COR-L47 (cell line): ENCODE measurements at places on chromosomes 7 and 10.

- no peak for DNase-seq
Measured at GRCh38 chr7:44767912-44768627, 19.4 kb downstream of the ZMIZ2 start.

GRCh38 chr10:104548090-104548489 lies 93.0 kb upstream of the SORCS3 start:
- DNase-seq = no peak

GRCh38 chr10:120453319-120453718 lies 3.7 kb upstream of the PLPP4 start:
- no peak for DNase-seq

- peak; percentile 46 for DNase-seq
Measured at GRCh38 chr7:10128748-10129147, 844.9 kb upstream of the PHF14 start.

DNA sequence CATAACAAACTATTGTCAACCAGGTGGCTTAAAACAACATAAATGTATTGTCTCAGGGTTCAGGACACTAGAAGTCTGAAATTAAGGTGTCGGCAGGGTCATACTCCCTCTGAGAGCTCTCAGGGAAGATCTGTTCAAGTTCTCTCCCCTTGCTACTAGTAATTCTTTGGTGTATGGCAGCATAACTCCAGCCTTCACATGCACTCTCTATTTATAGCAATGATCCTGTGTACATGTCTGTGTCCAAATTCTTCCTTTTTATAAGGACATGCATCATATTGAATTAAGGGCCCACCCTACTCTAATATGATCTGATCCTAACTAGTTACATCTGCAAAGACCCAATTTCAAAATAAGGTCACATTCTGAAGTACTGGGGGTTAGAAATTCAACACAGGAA lies 27.2 kb downstream of the CACNA2D1 start:
- no peak for DNase-seq

DNA sequence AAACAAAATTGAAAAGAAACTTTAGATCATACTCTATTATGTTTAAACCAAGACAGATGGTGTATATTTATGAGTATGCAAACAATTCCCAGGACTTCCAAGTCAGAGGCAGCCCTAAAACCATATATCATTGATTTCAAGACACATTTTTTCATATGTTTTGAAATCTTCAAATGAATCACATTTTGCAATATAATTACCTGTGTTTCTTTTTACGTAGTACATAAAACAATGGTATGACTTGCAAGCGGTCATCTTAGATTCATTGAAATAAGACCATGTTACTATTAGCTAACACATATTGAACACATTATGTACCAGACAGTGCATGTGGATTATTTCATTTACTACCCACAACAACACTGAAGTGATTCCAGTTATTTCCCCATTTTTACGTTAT lies 14.9 kb downstream of the SMURF1 start:
- no peak for DNase-seq

- DNase-seq = no peak
Measured at GRCh38 chr10:95819620-95820329, 63.8 kb downstream of the ENTPD1 start.

DNA sequence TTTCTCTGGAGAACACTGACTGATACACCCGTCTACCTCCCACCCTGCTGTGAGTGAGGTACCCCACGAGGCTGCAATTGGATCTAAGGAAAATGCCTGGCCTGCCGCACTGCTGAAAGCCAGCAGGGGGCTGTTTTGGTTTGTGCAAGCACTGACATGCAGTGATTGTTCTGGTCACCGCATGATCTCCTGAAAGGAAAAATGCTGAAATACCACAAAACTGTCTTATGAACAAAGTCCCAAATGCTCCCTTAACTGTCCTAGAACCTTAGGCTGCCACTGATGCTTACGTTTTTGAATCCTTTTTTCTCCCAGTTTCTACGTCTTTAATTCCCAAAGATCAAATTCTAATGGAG lies 132.7 kb downstream of the JCAD start:
- DNase-seq = peak; percentile 22

DNA sequence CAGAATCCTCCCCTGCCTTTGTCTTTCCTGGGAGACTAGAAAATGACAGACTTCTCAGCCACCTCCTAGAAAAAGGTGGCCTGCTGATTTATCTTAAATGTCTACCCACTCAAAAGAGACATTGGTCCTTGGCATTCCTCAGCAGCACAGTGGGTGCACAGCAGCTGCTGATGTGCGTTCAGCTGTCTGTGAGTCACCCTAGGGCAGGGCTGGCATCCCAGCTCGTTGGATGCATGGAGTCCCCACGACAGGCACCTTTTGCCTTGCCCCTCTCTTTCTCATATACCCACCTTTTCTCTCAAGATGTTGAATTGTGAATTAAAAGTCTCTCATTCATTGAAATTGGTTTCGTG lies 113.0 kb downstream of the DOCK1 start:
- DNase-seq = no peak

DNA sequence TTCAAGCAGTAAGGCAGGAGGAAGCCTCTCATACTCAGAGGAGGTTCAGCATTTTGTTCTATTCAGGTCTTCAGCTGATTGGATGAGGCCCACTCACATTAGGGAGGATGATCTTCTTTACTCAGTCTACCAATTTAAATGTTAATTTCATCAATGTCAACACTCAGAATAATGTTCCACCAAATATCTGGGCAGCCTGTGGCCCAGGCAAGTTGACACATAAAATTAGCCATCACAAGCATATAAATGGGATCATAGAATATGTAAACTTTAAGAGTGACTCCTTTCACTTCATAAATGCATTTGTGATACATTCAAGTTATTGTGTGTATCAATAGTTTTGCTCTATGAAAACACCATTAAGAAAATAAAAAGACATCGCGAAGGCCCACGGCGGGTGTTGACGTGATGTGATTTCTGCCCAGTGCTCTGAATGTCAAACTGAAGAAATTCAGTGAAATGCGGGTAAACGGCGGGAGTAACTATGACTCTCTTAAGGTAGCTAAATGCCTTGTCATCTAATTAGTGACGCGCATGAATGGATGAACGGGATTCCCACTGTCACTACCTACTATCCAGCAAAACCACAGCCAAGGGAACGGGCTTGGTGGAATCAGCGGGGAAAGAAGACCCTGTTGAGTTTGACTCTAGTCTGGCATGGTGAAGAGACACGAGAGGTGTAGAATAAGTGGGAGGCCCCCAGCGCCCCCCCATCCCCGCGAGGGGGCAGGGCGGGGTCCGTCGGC lies 536.1 kb upstream of the AUTS2 start:
- no peak for DNase-seq

DNA sequence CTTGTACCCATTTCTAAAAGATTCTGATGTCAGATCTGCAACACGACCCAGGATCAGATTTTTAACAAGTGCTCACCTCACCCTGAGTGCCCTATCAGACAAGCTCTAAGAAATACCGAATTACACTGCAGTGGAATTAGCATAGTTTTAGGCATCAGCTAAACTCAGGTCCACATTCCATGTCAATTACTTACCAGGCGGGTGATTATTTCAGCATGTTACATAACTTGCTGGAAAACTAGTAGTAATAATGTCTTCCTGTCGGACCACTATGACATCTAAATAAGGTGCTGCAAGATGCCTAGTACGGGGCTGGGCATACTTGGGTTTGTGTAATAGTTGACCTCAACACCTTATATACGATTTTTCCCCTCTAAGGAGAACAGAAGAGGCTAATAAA lies 21.0 kb downstream of the TRIL start:
- no peak for DNase-seq

GRCh38 chr7:138387755-138388475 lies 72.1 kb upstream of the TRIM24 start:
- no peak for DNase-seq

DNA sequence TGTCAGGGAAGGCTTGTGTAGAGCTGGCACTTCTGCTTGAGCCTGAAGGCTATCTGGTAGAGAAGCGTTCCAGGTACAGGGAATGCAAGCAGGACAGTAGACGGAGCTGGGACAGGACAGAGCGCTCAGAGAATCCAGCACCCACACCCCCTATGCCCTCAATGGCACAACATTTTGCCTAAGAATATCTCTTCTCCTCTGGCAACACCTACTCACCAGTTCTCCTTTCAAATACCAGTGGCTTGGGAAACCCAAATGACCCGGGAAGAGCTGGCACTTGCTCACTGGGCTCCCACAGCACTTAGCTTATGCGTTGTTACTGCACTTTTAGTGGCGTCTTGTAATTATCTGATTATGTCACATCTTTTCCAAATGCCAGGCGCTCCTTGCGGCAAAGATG lies 118.6 kb downstream of the RNF216 start:
- no peak for DNase-seq

- DNase-seq = peak; percentile 47
Measured at GRCh38 chr7:21261627-21262594, 166.0 kb upstream of the SP4 start.

DNA sequence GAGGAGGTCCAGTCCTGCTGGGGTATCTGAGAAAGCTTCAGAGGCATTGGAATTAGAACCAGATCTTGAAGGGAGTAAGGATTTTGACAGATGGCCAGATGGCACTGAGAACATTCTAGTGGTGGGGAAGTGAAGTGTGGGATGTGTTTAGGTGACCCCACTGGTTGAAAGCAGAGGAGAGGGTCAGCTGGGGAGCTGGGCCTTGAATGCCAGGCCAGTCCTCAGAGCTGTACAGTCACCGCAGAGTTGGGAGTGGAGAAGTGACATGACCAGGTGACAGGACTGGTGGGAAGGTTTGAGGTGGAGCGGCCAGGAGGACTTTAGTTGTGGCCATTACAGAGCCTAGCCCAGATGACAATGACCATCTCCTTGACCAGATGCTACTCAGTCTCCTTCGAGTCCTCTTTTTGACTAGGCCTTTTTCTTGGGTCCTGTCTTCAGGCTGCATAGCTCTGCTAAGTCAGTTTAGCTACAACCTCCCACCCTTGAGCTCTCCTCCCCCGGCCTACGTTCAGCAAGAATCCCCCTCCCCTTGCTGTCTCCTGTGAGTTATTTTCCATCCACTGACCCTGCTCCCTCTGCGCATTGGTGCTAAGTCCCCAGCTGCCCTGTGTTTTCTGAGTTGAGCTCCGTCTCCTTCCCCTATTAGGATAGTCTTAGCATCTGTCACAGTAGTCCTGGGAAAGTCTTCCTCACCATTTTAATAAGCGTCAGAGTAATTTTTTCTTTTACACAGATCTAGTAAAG lies 56.3 kb downstream of the CCNY start:
- no peak for DNase-seq

DNA sequence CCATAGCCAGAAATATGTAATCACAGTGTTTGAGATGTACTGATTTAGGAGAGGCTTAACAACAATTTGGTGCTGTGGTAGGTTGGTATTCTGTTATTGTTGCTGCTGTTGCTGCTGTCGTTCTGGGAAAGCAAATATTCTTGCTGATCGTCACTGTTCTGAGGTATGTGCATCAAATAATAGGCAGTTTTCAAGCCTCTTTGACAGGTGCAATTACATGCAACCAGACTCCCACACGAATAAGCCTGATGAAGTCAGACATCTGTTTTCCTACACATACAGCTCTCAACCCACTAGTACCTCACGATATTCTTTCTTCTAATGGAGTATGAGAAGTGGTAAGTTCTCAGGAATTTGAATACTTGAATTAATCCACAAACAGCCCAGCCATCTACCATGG lies 46.7 kb upstream of the NRG3 start:
- no peak for DNase-seq

DNA sequence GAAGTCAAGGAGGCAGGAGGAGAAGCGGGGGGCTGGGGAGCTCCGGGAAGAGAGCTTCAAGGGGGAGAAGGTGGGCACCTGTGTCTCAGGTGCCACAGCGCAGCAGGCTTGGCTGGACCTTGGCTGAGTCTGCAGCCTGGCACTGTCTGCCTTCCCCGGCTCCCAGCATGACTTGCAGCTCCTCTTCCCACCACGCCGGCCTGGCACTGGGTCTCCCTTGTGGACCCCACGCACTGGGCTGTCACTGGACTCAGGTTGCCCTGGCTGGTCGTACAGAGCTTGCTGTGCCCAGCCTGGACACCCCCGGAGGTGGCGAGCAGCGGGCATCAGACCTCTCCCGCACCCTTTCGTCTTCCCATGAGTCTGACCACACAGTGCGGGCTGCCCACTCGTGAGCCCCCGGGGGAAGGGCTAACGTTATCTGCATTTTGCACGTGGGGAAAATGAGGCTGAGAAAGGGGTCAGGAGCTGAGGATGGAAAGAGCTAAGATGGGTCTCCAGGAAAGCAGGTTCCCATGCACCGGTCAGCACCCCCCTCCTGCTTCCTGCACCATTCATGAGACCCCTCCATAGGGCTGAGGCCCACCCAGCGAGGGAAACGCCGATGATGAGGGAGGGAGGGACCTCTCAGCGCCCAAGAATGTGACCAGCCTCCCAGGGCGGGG lies 40.3 kb upstream of the PSMG3 start:
- DNase-seq = no peak

- DNase-seq = no peak
Measured at GRCh38 chr10:132698211-132698751, 87.7 kb downstream of the NKX6-2 start.

DNA sequence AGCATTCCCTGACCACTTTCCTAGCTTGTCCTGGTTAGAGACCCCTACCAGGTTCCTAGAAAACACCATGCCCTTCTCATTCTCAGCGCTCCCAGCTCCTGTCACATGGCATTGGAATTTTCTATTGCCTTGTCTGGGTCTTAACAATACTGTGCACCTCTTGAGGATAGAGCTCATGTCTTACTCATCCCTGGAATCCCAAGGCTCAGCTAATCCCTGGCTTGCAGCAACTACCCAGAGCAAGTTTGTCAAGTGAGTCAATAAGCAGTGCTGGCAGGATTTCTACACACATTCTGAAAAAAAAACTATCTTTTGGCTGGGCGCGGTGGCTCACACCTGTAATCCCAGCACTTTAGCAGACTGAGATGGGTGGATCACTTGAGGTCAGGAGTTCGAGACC lies 11.7 kb upstream of the PRDX3 start:
- no peak for DNase-seq

- DNase-seq = no peak
Measured at GRCh38 chr7:29564496-29565223, 1.0 kb downstream of the PRR15 start.

DNA sequence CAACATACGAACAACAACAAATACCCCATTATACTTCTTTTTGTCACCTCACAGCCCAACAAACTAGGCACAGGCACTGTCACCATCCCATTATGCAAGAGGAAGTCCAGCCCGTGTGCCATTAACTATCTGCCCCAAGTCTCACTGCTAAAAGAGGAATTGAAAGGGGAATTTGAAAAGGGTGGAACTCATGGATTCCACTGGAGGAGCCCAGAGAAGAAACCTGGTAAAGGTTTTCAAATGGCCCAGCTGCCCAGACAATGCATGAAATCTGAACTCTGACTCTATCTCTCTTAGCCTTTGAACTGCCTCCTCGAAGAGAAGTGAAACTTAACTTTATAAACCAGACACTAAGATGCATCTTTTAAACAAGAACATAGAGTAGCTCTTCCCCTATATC lies 130.0 kb downstream of the PLXNA4 start:
- DNase-seq = no peak

DNA sequence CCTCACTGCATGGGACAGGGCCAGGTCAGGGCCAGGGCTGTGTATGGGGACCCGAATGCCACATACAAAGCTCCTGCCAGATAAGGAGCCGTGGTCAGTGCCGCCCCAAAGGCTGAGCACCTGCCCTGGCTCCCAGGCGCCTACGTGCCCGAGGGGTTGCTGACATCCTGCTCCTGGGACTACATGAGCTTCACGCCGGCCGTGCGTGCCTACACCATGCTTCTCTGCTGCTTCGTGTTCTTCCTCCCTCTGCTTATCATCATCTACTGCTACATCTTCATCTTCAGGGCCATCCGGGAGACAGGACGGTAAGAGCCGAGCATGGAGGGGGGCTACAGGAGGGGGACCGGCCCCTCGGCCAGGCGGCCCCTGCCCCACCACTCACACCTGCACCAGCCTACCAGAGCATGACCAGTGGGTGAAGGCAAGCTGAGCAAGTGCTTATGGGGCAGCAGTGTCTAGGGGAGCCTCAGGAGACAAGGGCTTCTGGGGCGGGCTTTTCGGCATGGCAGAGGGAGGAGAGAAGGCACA lies 4.9 kb downstream of the OPN4 start:
- no peak for DNase-seq
